ENCODE measurements at places on chromosomes 7 and 10. TPM values are rescaled to one million over a fixed set of nuclear protein-coding genes. Genes with fewer than 3 reads are reported as not detected.

Gene MYOZ1
- total RNA-seq = not detected

Gene SAP25
- total RNA-seq = 0.08 TPM

Gene AHCYL2
- total RNA-seq = 11.9 TPM

Gene EN2
- under 0.01 TPM for total RNA-seq

Gene DUSP5
- 10.2 TPM for total RNA-seq

Gene KCNIP2
- 1.1 TPM for total RNA-seq

Gene MTPN
- total RNA-seq = 124 TPM

Gene MBL2
- not detected for total RNA-seq

Gene SEC31B
- 1.4 TPM for total RNA-seq

Gene MKI67
- 1.6 TPM for total RNA-seq

Gene CHAT
- total RNA-seq = not detected

Gene BCL7B
- total RNA-seq = 16.1 TPM

Gene TAC1
- not detected for total RNA-seq
